Amygdala (tissue), 56 donors: ENCODE measurements at places on chromosomes 7 and 10.

- no peak for DNase-seq
Measured at GRCh38 chr7:73341877-73342276, 13.9 kb downstream of the FKBP6 start.

GRCh38 chr7:24361001-24361400 lies 77.0 kb downstream of the NPY start:
- no peak for DNase-seq

DNA sequence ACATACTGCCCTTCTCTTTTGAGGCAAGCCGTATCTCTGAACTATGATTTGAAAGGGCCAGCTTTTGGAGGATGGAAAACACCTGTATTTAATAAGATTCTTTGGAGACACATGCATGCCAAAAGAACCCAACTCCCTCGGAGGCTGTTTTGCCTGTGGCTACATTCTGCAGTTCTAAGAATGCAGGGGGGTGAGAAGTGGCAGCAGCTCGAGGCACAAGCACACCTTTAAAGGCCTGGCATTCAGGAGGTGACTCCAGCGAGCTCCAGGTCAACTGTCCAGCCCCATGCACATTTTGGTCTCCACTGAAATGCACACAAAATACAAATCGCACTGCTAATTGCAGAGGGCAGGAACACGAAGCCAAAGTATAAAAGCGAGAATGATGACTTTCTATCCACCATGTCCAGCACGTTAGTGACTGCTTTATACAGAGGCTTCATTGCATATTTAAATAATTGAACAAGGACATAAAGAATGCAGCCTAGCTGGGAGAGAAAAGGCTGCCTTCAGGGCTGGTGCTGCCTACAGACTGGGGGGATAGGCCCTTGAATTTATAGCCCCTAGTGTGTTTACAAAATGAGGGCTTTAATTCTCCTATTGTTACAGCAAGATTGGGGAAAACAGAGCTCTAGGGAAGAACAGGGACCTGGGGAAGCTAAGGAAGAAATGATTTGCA lies 359.3 kb downstream of the PLXNA4 start:
- no peak for DNase-seq

GRCh38 chr7:47902013-47902412 lies 46.3 kb downstream of the PKD1L1 start:
- no peak for DNase-seq

DNA sequence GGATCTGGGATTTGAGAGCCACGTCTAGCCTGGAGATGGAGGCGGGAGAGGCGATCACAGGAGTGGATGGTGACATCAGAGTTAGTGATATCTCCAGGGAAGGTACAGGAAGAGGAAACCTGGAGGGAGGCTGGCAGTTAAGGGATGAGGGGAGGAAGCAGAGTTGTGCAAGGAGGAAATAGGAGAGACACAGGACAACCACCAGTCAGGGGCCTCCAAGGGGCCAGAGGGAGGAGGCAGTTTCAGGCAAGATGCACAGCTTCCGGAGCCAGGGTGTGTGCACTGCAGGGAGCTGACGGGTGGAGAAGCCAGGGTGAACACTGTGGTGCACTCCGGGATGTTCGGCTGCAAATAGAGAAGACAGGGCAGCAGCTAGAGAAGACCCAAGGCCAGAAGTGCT lies 141.2 kb downstream of the GLI3 start:
- no peak for DNase-seq

DNA sequence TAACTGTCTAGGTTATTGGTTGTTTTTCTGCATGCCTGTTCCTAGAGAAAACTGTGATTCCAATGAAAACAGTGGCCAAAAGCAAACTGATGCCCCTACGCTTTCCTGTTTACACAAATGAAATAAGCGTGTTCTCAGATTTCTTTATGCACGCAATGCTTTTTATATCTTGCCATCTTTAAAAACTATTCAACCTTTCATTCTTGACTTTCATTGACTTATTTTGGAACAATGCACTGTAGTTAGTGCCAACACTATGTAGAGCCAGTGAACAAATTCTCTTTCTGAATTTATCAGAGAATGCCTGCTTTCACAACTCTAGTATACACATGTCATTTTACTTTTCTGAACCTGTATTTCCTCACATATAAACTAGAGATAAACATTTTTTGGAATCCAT lies 86.6 kb downstream of the CABCOCO1 start:
- no peak for DNase-seq

DNA sequence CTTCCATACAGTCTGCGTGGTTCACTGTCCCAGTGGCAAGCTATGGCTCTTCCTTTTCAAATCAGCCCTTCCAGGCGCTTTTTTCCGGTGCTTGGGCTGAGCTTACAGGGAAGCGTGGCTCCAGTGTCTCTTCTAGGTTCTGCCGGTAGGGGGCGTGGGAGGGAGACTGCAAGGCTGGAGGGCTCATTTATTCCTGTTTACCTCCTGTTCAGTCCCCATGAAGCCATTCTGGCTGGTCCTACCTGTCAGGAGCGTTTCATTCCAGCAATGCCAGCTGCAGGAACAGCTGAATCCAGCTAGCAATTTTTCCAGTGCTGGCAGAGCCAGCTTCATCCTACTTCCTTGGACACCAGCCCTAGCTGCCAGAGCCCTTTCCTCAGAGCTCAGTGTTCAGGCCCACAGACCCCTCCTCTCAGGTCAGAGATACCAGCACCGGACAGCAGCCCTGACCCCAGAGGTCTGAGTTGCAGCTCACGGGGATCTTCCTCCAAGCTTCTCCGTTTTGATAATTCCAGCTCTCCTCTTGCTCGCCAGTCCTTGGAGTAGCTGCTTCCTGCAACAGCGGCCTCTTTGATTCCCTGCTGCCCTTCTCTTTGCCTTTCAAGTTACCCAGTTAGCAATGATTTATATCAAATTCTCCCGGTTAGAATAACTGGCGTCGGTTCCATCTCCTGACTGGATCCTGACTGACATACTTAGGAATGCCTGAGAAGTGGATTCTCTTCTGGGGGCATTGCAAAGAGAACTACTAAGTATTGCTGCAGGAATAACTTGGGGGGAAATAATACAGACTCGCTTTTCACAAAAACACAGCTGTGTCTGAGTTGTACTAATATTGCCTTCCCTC lies 129.8 kb downstream of the FRMD4A start:
- no peak for DNase-seq

- no peak for DNase-seq
Measured at GRCh38 chr7:113000316-113001020, 86.2 kb downstream of the GPR85 start.

DNA sequence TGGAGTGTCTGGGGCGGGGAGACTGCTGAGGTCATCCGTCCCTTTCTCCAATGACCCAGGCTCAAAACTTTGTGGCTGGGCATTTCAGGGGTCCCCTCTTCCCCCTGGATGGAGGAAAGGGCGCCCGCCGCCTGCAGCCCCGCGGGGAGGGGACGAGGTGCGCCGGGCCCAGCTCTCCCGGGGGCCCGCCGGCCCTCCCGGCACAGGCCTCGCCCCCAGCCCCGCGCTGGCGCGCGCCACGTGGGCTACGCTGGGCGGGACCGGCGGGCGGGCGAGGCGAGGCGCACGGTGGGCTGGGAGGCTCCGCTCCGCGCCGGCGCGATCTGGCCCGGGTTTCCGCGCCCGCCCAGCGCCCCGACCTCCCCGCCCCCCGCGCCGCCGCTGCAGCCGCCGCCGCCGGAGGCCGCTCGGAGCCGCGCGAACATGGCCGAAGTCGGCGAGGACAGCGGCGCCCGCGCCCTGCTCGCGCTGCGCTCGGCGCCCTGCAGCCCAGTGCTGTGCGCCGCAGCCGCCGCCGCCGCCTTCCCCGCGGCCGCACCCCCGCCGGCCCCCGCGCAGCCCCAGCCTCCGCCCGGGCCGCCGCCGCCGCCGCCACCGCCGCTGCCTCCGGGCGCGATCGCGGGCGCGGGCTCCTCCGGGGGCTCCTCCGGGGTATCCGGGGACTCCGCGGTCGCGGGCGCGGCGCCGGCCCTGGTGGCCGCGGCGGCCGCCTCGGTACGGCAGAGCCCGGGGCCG lies at the start of gene FOXK1:
Gene FOXK1 (plus strand): TSS at position 410 of the 735 bp plus-strand sequence. CDS start 14 bp downstream, at position 424.
- peak; percentile 47 for DNase-seq

DNA sequence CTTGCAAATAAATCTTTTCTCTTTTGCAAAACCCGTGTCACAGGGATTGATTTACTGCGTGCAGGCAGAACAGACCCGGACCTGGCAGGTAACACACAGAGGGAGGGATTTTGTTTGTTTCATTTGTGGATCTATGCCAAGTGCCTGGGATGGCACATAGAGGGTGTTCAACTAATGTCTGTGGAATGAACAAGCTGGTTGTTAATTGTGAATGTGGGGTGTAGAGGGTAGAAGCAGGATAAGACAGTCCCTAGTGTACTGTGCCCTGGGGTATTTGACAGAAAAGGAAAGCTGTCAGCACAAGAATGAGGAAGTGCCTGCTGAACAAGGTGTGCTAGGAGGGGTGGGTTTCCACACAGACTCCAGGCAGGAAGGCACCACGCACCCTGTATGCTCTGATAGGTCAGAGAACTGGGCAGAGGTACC lies 331.8 kb downstream of the CALN1 start:
- DNase-seq = no peak

- DNase-seq = no peak
Measured at GRCh38 chr10:34960983-34961382, 129.2 kb downstream of the CUL2 start.

GRCh38 chr10:43816351-43817321 lies 168.0 kb upstream of the ZNF32 start:
- DNase-seq = no peak

DNA sequence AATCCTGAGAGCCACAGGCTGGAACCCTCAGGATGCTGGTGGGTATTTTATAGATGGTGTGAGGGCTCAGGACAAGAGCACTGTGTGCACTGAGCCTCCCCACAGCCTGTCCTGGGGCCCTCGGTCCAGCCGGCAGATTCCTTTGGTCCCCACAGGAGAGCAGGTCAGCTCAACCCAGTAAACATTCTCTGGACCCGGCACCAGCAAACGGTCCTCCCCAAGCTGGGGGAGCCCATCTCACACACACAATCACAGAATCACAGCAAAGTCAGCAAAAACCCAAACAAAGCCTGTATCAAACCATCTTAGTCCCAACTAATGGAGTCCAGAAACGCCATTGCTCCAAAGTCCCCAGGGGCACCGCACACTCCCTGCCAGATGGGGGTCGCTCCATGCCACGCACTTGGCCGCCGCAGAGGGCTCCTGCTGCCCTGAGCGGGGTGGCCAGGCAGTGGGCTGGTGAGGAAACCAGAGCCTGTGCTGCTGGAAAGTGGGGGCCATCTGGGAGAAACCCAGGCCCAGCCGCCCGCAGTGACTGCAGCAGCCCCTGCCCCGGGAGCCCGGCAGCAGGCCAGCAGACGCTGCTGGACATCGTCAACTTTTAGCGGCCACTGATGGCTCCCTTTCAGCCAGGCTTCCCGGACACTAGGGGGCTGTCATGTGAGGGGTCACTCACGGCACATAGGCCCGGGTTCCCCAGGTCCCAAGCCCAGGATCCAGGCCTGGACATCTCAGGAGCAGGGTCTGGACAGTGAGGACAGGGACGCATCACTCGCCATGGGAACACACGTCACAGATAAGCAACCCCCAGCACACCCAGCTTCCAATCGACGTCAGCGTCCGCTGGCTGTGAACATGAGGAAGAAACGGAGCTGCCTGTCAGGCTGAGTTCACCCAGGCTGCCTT lies 52.6 kb downstream of the DPYSL4 start:
- no peak for DNase-seq

GRCh38 chr10:718143-718700 lies 28.8 kb upstream of the DIP2C start:
- no peak for DNase-seq

GRCh38 chr7:142303650-142304049 lies 45.8 kb upstream of the PRSS58 start:
- no peak for DNase-seq

DNA sequence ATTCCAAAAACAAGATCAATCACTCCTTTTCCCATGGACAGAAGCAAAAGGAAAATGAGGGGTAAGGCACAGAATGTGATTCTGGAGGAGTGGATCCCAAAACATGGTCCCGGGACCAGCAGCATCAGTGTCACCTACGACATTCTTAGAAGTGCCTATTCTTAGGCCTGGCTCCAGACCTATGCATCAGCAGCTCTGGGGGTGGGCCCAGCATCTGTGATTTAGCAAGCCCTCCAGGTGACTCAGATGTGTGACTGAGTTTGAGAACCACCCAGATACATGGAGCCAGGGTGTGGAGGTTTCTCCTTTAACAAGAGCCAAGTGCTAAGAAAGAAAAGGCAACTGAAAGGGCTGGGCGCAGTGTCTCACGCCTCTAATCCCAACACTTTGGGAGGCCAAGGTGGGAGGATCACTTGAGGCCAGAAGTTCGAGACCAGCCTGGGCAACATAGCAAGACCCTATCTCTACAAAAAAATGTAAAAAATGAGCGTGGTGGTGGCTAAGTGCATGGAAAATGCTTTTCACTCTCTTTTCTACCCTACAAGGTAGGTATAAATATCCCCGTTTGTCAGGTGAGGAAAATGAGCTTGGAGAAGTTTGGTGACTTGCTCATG lies 17.1 kb upstream of the ARPC1A start:
- no peak for DNase-seq

DNA sequence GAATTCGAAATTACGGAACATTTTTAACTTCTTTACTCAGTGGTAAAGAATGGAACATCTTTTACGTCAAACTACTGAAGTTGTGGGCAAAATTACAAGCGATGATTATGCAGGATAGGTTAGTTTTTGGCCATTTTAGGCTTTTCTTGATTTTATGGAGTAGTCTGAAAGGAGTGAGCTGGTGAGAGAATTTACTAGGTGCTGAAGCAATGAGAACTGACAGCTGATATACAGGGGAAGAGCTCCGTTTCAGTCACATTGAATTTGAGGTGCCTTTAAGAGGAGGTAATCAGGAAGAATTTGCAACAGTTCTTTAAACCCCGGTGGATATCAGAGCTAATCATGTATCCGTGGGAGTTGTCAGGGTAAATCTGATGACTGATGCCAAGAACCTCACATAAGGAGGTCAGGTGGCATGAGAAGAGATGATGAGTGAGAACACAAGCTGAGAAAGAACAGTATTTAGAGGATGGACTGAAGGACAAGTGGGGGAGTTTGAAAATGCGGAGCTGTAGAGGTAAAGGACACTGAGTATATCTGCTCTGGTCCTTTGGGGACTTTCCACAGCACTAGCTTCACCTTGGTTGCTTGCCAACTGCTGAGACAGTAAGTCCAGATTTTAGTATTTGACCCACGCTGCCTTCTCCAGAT lies 104.3 kb downstream of the AHR start:
- DNase-seq = no peak

DNA sequence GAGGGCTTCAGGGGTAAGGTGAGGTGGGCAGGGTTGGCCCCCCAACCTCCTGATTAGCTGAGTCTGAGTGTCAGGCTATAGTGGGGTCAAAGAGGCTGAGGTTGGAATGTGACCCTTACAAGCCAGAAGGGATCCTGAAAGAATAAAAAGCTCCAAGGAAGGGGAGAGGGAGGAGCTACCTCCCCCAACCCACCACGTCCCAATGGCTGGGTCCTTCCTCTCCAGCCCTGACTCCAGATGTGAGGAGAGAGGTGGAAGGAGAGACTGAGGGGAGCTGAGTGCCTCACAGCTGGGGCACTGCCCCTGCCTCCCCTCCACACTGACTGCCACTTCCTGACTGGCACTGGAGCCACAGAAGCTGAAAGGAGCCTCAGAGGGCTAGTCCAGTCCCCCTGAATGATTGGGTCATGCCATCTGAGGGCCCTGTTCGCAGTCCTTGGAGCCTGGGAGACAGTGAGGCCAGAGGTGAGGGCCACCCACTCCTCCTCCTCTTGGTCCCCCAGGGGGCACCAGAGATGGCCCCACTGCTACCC lies 20.6 kb downstream of the IMPDH1 start:
- DNase-seq = no peak
